ENCODE measurements at places on chromosomes 7 and 10.
A peak's percentile ranks its signal among the peaks of the same experiment; 100 is the strongest.

GRCh38 chr7:40721342-40721949, 586.6 kb downstream of the SUGCT start:
- peak; percentile 67 for DNase-seq

DNA sequence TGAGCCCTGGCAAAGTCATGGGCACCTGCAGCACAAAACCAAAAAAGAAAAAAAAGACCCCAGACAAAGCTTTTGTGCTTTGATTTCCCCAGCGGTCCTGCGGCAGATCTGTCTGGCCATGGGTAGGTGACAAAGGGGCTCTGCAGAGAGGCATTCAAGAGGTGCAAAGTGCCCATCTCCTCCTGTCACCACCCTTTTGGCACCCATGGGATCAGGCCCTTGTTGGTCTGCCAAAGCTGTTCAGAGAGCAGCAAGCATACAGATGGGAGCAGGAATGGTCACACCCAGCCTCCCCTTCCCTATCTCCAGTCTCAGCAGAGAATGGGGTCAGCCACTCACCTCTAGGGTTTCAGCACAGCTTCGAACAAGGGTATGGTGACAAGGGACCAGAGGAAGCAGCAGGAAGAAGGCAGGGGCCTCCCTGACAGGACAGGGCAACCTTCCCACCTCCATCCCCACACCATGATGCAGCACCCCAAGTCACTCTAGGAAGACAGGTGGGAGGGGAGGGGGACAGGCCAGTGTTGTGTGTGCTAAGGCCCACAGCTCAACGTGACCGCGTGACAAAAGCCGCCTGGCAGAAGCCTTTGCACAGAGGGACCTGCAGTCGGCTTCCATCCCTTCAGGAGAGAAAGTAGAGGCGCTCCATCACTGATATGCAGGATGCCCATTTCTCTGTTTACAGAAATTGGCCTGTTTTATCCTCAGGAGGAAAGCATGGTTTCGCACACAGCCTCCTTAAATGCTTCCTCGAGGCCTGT, 6.3 kb downstream of the CAMK2G start:
- DNase-seq = peak; percentile 19

DNA sequence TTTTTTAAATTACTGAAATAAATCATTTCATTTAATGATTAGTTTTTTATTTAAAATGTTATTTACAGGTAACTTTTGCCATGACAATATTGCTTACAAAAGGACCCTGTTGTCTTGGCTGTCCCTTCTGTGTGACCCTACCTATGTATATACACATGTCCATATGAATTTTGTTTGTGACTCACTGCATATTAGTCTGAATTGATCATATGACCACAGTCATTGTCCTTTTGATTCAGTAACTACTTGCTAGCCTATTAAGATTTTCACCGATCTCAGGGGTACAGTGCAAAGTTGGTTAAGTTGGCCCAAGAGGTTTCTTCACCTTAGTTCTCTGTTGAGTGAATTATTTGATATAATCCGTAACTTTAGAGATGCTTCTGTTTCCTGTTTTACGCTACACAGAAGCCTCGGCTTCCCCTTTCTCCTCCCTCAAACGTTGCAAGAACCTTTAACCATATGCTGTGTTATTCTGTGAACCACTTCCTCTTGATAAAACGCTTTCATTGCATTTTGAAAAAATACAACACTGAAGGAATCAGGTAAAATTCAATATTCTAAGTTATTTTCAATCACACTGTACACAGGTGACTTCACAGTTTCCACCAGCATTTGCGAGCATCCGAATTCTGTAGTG, 43.9 kb downstream of the APBB1IP start:
- no peak for DNase-seq

DNA sequence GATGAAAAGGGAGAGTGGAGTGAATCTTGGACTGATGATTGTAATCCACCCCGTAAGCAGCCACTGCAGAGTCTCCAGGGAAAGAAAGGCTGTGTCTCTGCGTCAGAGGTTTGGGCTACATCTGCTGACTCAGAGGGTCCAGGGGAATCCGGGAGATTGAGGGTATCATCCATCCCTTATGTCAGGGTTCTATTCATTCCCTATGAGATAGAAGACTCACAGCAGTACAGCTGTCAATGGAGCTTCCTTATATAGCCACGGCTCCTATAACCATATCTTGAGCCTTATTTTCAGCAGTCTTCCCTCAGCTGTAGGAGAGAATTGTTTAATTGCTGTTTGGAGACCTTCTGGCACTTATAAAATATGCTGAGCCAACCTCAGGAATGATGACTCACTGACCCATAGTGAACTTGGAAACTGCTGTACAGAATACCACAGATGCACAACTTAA, 558.2 kb upstream of the PFKP start:
- no peak for DNase-seq

DNA sequence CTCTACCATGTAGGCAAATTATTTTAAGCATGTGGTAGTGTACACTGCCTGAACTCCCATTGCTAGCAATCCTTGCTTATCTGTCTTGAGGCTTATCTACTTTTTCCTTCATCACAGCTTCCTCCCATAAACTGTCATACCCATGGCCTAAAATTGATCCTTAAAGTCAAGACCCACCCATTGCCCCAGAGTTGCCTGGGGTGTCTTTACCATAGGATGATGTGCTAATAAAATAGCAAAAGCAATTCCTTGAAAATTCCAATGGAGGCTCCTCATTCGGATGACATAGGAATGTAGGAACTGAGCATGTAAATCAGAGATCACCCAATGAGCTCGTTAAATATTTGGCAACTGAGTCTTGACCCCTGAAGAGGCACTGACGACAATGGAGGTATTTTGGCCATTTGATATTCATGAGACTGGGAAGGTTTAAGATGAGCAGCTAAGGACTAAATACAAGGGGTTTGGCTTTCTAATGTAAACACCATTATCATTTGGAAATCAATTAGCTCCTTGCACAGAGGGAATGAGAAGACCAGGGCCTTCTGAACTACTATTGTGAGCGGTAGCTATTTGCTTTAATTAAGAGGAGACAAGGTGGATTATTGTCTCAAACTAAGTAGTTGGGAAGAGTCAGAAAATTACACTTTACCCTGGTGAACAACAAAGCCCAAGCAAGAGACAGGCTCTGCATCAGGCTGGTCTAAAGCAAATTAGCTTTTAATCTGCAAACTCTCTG, 234.9 kb downstream of the GATA3 start:
- DNase-seq = no peak

- DNase-seq = no peak
Measured at GRCh38 chr7:131454498-131454897, 101.9 kb downstream of the PODXL start.

DNA sequence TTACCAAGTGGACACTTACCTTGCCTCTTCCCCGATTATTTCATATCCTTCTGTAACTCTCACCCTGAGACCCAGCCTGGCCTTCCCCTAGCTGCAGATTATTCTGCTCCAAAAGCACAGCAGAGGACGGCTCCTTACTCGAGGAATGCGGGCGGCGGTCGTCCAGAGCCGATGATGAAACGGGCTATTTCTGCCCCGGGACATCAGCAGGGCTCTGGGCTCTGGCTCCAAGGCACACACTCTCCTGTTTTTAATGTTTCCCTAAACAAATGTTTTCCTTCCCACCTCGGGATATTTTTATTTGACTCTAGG, 343 bp upstream of the C10orf71 start:
- DNase-seq = no peak

- no peak for DNase-seq
Measured at GRCh38 chr7:550881-551614, 31.4 kb upstream of the PDGFA start.

- peak; percentile 13 for DNase-seq
Measured at GRCh38 chr7:14835384-14835783, 67.2 kb downstream of the DGKB start.

GRCh38 chr7:38070718-38071117, 107.3 kb upstream of the STARD3NL start:
- peak; percentile 11 for DNase-seq

DNA sequence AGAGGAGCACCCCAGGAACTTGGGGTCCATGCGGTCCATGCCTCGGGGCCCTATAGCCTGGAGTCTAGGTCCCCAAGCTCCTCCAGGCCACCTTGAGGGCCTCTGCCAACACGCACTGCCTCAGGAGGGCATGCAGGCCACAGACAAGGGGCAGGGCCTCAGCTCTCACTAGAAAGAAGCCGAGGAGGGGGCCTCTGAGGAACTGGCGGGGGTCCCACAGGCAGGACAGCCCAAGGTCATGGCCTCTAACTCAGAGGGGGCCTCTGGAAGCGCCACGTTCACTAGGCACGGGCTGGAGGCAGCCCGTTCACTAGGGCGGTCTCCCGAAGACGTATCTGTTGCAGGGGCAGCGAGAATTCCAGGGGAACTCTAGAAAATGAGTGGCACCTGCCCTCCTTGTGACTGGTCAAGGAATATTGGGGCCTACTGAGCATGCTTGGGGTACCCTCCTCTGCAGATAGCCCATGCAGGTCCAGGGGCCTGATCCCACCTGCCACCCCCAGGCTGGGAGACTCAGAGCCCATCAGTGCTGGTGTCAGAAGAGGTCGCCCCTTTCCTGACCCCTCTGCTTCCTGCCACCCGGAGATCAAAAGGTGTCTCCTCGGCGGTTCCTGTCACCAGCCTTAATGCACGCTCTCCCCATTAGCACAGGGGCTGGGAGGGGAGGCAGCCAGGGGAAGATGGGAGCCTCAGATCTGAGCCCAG, 86.7 kb upstream of the RET start:
- no peak for DNase-seq

DNA sequence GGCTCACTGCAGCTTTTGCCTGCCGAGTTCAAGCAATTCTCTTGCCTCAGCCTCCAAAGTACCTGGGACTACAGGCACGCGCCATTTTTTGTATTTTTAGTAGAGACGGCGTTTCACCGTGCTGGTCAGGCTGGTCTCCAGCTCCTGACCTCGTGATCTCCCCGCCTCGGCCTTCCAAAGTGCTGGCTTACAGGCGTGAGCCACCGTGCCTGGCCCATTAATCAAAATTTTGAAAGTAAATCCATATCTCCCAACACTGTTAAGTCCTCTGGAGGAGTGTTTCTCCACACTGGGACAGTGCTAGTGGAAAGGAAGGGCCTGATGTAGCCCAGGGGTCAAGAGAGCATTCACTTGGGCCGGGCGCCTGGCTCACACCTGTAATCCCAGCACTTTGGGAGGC, 644.6 kb downstream of the SH2D4B start:
- no peak for DNase-seq

DNA sequence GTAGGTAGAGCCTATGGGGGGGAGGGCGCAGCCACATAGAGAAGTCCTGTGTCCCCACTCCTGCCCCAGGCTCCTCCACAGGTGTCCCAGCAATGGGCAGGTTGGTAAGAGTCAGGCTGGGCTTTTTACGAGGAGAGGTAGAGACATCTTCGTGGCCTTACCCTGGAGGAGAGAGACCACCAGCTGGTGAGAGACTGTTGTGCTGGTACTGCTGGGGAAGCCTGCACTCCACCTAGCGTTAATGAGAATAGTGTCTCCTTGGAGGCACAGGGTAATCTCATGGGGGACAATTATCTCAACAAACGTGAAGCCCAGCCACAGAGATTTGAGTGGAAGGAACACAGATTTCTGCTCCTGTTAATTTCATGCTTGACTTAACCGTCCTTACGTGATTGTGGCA, 29.5 kb upstream of the RASGEF1A start:
- no peak for DNase-seq

DNA sequence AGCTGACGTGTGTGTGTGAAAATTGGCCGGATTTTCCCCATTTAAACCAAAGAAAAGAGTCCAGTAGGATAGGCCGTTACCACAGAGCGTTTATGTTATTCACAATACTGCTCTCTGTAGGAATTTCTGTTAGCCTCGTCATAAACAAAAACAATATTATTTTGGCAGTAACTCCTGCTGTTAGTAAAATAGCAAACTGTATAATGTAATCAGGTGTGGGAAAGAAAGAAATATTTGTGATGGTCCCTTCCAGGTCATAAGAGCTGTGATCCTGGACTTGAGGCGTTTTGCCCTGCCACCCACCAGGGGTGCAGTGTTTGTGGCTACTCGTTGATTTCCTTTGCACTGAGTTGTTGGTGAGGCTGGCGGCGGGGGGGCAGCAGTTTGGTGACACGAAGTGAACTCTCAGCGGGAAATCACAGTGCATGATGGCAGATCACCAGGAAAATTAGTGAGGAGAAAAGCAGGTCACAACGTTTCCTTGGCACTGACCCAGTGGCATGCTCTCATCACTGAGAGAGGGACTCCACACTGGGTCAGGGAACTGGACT, 2.8 kb downstream of the EEPD1 start:
- DNase-seq = peak; percentile 85

DNA sequence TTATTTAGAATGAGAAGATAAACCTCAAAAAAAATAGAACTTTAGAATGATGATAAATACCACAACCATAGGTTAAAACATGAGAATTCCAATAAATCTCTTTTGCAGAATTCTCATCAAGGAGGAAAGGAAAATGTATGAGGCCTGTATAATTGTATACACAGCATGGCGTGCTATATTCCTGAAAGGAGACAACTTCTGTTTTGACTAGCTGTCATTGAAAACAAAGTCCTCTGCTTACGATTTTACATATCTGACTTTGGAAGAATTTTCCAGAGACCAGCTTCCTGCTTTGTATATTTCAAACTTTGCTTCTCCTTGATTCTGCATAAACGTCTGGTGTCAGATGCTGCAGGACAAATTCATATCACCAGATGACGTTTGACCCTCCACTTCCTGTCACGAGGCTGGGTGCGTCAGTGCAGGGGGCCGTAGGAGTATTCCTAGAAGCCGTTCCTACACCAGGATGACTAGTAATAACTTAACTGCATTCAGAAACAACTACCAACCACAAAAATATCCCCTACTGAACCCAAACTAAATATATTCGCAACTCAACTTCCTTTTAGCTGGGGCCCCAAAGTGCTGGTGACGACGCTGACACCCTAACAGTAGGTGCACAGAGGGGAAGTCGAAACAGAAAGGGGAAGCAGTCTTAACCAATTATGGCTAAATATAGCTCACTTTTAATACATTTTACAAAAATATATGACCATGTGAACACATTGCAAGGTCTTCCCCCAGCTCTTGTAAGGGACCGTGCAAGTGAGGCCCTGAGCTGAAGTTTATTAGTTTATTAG, 178.6 kb upstream of the INHBA start:
- DNase-seq = no peak

GRCh38 chr7:36084485-36085091, 68.5 kb upstream of the EEPD1 start:
- DNase-seq = peak; percentile 17

GRCh38 chr10:69641261-69641980, 11.4 kb downstream of the FAM241B start:
- DNase-seq = no peak

DNA sequence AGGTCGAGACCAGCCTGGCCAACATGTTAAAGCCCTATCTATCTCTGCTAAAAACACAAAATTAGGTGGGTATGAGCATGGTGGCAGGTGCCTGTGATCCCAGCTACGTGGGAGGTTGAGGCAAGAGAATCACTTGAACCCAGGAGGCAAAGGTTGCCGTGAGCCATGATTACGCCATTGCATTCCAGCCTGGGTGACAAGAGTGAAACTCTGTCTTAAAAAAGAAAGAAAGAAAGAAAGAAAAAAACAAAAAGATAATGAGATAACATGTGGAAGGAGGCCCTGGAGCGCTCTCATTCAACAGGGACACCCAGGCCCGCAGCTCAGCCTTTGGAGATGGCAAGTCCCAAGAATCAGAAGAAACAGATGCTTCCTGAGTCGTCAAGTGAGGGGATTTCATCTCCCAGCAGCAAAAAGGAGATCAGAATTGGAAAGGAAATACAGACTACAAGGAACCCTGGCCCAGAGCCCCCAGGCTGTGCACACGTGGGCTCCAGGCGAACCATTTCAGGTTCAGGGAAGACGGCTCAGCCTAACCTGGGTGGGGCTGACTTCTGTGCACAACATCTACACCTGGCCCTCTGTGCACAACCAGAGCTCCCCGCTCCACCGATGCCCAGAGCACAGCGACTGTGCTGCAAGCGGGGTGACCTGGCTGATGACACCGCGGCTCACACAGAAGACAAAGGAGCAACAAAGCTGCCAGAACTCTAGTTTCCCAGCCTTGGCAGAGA, 33.3 kb downstream of the GNA12 start:
- no peak for DNase-seq
